CD14-positive monocyte (primary cell): ENCODE measurements at places on chromosomes 3 and 15.

DNA sequence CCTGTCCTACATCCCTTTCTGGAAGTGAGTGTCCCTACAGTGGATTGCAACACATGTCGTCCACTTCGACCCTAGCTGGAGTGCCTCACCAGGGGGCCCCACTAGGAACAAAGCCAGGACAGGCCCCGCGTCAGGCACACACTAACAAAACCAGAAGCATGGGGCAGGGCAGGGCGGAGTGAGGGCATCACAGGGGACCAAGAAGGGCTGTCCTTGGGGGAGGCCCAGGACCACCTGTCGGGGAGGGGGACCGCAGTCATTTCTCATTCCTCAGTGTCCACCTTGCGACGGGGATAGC is 21.9 kb downstream of the IDH2 start:
- no peak for DNase-seq

DNA sequence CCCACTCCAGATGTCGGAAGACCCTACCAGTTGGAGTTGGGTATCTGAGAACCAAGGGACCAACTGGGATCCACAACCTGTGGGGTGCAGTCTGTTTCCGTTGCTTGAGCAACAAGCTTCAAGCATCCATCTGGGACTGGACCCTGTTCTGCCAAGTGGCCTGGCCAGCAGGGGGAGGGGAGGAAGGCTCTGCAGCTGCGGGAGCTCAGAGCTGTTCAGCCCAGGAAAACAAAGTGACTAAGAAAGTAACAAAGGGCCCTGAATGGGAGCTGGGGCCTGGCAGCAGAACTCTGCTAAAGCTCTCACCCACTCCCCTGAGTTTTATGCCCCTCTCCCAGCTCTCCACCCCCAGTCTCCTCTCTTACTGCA is 2.7 kb downstream of the TYRO3 start:
- no peak for DNase-seq

- no peak for DNase-seq
These were observed 46.5 kb upstream of the SCN5A start for GRCh38 chr3:38696034-38696433.

GRCh38 chr3:31532587-31533168 is at the start of gene STT3B:
Gene STT3B, plus strand, starts transcription at chr3:31532925. Its CDS starts 74 bp downstream, at chr3:31532999.
- peak; percentile 68 for DNase-seq

DNA sequence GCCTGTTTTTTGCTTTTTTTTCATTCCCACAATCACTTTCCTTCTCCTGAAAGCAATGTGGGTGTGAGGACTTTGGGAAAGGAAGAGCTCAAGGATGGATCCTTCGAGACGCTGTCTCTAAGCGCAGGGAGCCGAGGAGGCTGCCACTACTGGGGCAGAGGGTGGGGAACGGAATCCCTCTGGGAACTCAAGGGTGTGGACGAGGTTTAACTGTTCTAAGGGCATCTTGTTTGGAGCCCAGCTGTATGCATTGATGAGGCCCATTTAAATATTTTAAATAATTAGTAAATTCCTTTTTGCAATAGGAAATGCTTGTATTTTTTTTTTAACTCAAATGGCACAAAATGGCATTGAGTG is 124.4 kb upstream of the MEF2A start:
- no peak for DNase-seq

GRCh38 chr3:191280111-191280510 is 49.1 kb upstream of the CCDC50 start:
- DNase-seq: no peak

DNA sequence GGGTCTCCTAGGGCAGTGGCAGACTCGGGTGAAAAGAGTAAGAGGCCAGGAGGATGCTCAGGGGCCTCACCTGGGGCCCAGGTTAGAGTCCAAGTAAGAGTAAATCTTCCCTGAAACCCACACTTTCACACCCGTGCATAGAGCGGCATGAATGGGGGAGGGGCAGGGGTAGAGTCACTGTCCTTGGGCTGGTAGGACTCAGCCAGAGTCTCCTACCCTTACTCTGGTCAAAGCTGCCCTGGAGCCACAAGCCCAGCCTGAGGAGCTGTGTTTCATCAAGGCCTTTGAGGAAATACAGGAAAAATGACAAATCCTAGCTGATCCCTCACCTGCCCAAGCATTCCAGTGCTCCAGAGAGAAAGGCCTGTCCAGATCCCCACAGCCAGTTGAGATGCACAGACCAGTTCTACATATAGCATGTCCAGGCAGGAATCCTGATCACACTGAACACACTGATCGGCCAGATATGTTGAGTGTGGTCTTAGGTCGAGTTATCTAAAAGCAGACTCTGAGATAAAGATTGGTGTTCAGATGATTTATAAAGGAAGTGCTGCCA is 16.7 kb upstream of the CTNNB1 start:
- DNase-seq: no peak

GRCh38 chr3:76372497-76372896 is 587.1 kb upstream of the ZNF717 start:
- DNase-seq: no peak
